Amygdala (tissue), 56 donors: ENCODE measurements at places on chromosomes 11 and 22.

GRCh38 chr11:1059759-1060158, 14.9 kb upstream of the MUC2 start:
- DNase-seq: no peak

GRCh38 chr22:23580576-23581259, 628 bp upstream of the IGLL1 start:
- no peak for DNase-seq

GRCh38 chr11:120547811-120548681, 36.5 kb downstream of the GRIK4 start:
- peak; percentile 87 for DNase-seq

DNA sequence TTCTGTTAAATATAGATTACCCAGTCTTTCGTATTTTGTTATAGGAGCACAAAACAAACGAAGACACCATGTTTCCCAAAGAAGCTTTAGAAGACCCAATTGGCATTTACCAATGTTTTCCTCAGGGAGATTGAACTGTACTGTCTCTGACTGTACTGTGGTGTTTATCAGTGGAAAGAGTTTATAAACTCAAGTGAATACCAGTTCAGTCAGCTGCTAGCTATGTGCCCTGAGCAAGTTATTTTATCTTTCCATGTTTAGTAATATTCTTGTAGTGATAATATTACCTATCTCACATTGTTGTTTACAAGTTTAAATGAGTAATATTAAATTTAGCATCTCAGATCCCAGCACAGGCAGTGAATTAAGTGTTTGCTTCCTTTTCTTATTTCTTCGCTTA, 773.2 kb downstream of the KCNA4 start:
- no peak for DNase-seq

DNA sequence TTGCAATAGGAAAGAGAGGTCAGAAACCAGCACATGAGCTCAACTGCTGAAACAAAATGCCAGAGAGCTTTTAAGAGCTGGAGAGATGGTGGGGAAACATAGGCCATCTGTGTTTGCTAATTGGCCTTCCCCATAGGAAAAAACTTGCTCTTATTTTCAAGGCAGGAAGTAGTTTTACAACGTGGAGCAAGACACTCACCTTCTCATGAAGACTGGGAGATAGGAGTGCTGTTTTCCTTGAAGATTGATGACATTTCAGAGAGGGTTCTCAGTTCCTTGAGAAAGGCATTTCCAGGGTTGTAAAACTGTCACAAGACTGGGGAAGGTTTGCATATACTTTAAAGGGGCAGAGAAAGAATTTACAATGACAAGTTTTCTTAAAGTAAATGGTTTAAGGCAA, 586.3 kb upstream of the RAG2 start:
- DNase-seq: no peak

- no peak for DNase-seq
These were observed 9.5 kb upstream of the RIC3 start for GRCh38 chr11:8178297-8178696.

- DNase-seq: peak; percentile 58
These were observed 186.4 kb downstream of the BLID start for GRCh38 chr11:121929581-121929980.

GRCh38 chr11:64814712-64815187, 4.4 kb upstream of the MEN1 start:
- DNase-seq: no peak

DNA sequence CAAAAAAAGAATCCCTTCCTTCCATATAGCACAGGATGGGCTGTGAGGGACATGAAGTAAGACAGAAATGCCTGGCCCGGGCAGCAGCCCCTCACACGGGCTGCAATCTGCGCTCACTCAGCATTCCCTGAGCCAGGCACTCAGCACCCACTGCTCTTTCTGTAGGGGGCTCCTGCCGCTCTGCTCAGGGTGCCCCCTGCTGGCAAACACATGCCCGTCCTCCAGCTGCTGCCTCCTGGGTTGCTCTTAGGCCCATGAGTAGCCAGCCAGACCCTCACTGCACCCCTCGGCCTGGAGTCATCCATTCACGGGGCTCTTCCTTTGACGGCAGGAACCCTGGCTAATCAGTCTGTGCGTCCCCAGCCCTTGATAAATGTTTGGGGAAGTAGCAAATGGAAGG, 6.9 kb downstream of the MCAT start:
- no peak for DNase-seq

GRCh38 chr11:84812471-84812969, 814.6 kb downstream of the DLG2 start:
- no peak for DNase-seq

DNA sequence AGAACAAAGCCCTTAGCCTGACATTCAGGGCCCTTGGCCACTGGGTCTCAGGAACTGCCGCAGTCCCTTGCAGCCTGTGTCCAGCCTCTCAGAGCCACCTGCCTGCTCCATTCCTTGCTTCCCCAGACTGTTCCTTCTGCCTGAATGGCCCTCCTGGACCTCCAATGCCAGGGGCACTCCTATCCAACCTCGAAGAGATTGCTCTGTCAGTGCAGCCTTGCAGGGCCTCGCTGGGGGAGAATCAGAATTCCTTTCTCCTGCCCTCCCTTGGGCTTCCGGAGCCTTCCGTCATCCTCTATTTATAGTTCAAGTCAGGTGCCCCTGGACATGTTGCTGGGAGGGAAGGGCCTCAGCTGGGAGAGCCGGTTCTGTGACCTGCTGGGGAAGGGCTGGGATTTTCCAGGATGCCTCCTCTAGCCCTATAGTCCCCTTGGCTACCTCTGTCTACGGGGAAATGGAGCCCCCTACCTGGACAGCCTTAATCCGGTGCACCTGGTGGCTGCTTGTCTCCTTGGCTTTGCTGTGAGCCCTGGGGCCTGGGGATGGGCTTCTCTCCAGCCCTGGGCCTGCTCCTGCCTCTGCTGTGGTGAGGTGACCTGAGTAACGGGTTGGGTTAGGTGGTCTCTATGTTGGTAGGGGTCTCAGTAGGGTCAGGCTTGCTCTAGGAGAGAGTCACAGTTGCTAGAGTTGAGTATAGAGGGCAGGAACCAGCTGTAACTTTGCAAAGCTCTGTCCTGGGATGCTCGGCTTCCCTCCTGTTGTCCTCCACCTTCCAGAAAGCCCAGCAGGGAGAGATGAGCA, 45.9 kb upstream of the SYT7 start:
- no peak for DNase-seq

DNA sequence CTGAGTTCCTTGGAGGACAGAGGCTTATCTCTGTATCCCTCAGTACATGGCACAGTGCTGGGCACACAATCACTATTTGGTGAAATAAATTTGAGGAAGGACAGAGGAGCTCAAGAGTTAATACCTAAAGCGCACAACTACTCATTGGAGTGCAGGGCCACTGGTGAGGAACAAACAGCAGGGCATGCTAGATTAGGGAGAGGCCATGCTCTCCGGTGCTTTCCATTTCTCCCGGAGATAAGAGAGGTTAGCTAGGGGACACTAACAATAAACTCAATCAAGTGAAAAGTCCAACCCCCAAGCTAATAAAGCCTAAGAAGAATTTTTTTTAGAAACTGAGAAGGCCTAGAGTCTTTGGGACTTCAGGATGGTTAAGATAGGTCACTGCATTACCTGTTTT, 29.1 kb downstream of the NFRKB start:
- DNase-seq: no peak

DNA sequence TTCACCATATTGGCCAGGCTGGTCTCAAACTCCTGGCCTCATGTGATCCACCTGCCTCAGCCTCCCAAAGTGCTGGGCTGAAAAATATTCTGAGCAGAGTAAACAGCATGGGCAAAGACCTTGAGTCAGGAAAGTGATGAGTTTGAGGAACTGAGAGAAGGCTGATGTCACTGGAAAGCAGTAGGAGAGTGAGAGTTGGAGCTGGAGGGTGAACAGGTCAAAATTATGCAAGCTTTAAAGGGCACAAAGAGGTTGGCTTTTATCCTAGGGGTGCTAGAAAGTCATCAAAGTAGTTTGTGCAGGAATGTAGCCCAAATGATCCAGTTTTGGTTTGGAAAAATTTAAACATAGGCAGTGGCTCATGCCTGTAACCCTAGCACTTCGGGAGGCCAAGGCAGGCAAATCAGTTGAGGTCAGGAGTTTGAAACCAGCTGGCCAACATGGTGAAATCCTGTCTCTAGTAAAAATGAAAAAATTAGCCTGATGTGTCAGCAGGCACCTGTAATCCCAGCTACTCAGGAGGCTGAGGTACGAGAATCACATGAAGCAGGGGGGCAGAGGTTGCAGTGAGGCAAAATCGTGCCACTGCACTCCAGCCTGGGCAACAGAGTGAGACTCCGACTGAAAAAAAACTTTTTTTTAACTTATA, 44.7 kb upstream of the CXCR5 start:
- no peak for DNase-seq

DNA sequence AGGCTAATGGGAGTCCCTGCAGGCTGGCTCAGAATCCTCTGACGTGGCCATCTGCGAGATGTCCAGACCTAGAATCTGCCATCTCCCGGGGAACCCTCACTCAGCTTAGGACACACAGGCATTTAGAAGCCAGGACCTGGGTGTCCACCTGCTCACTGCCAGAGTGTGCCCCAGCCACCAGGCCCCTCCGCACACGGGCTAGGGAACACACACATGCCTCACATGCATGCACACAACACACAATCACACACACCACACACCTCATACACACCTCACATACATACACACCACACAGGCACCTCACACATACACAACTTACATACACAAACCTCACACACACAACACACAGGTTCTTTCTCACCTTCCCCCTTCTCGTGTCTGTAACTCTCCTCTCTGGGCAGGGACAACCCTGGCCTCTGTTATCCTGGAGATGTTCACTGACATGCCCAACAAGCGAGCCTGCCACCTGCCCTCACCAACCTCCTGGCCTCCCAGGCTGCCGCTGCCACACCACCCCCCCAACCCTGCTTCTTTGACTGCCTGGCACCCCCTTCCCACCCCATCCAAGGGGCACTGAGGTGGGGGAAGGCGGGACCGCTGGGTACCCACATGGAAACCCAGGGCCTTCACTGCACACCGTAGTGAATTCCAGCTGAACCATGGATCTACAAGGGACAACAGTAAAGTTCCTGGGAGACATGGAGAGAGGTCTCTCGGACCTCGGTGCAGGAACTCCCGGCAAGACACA, 38.1 kb downstream of the GNB1L start:
- no peak for DNase-seq

- DNase-seq: no peak
These were observed 46.6 kb upstream of the TCF20 start for GRCh38 chr22:42317008-42317407.

DNA sequence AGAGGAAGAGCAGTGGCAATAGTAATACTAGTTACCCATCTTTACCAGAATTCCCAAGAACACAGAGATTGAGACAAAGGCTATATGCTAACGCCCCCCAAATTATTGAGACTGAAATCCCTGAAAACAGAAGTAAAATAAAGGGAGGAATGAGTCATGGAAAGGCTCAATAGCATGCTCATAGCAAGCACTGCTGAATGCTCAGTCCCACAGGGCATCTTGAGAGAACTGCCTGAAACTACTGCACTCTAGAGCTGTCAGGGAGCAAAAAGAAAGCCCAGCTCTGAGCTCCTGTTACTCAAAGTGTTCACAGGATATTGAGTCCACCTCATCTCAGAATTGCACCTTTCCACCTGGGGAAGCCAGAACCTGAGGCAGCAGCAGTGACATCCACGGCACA, 44.1 kb upstream of the FIBIN start:
- no peak for DNase-seq

- no peak for DNase-seq
These were observed 23.7 kb downstream of the SHANK3 start for GRCh38 chr22:50696251-50696798.

DNA sequence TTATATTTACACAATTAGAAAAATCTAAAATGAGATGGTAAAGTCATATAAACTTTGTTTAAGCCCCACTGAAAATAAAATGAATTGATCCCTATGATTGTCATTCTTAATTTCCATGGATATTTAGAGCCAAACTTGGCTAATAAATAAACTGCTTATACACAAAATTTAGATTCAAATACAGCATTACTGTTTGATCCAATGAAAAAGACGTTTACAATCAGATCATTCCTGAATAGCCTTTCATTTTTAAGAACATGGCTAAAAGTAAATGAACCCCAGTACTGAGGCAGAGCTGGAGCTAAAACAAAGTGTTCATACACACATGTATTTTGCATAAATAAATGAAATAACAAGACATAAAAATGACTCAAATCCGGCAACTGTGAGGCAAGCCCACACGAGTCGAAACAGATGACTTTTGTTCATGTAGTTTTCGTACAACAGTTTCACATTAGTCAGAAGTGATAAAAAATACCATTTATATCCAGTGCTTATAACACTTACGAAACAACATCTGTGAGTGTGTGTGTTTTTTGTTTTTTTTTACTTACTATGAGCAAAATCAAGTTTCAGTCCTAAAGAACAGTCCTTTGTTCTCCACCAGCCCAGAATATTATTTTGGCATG, 386.5 kb downstream of the SOX6 start:
- DNase-seq: no peak

DNA sequence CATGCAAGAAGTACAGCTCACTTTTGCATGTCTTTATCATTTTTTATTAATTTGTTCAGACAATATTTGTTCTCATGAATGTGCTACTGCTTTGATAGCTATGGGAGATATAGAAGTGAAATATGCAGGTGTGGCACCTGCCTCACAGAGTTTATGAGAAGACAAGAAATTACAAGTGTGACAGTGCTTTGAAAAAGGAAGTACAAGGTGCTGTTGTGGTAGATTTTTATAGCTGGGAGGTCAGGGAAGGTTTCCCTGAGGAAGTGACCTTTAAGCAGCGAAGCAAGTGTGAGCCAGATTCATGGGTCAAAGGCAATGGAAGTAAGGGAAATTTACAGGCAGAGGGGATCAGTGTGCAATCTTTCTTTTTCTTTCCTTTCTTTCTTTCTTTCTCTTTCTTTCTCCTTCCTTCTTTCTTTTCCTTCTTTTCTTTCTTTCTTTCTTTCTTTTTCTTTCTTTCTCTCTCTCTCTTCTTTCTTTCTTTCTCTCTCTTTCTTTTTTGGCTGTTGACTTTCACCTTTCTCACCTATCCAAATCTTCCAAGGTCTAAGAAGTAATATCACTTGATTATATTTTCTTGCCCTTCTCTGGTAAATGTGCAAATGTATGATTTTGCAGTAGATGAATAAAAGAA, 6.4 kb upstream of the BMAL1 start:
- no peak for DNase-seq

- no peak for DNase-seq
These were observed 54.8 kb downstream of the TRIOBP start for GRCh38 chr22:37751449-37752188.

DNA sequence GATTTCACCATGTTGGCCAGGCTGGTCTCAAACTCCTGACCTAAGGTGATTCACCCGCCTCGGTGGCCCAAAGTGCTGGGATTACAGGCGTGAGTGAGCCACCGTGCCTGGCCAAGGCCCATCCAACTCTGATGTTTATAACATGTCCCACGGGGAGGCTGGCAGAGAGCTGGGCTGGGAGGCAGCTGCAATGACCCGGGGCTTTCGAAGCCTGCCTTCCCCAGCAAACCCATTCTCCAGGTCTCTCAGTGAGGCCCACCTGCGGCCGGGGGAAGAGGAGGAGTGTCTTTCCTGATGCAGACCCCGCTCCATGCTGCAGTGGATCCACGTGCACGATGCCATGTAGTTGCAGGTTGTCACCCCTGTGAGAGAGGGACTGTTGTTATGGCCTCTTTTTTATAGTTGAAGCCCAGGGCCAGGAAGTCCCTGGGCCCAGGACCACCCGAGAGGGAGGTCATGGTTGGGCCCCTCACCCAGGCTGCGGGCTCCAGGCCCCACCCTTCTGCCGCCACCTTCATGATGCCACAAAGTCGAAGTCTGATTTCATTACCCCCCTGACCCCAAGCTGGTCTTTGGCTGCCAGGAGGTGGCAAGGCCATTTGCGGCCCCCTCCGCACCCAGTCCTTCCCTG, 38.3 kb downstream of the KCNJ4 start:
- DNase-seq: no peak
